ENCODE measurements at places on chromosomes 1 and 21.

DNA sequence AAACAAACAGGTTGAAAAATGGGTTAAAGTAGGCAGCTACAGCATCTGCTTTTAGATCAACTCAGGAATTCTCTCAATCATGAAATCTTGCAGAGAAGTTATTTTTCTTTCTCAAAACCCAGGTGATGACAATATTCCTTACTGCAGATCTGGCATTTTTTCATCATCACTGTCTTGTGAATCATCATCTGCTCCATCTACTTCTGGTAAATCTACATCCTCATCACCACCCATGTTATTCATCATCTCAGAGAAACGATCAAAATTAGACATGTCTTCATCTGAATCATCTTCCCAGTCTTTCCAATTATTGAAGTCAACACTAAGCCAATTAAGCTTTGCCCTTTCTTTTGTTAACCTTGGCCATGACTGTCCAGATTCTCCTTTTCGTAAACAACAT lies 21.8 kb downstream of the GBP2 start:
- no peak for DNase-seq

GRCh38 chr1:95006681-95007080 lies 66.1 kb downstream of the ALG14 start:
- no peak for DNase-seq

GRCh38 chr1:8523666-8524206 lies 205.8 kb downstream of the SLC45A1 start:
- no peak for DNase-seq

DNA sequence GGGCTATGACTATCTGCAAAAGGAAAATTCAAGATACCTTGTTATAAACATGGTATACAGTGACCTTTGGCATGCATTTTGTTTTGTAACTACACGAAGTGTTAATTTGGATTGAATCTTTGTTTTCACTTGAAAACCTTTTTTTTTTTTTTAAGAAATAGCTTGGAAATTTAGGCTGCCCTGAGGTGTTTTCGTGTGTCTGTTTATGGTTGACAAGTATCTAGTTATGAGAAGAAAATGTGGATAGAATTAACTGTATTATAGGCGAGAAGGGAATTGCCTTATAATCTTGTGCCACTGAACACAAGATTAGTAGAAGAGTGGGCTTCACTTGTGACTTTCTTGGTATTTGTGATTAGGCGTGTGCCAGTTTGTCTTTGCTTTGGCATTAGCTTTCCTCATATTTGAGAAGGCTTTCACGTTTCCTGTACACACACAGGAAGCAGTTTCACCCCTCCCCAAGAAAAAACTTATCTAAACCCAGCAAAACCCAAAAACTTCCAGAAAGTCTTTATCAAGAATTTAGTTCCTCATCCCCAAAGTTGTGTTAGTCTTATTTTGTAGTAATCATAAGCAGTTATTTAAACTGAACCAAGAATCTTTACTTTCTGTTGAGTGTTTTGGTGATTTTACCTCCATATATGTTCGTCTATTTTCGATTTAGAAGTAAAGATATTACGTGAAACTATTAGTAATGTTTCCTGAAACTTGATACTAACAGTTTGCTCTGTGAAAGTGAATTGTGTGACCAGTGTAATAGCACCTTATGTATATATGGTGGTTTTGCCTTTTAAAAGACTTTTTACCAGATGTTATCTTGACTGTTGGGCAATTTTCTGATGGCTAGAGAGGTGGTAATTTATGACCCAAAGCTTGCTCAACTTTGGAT lies 3.8 kb downstream of the DYRK1A start:
- no peak for DNase-seq

DNA sequence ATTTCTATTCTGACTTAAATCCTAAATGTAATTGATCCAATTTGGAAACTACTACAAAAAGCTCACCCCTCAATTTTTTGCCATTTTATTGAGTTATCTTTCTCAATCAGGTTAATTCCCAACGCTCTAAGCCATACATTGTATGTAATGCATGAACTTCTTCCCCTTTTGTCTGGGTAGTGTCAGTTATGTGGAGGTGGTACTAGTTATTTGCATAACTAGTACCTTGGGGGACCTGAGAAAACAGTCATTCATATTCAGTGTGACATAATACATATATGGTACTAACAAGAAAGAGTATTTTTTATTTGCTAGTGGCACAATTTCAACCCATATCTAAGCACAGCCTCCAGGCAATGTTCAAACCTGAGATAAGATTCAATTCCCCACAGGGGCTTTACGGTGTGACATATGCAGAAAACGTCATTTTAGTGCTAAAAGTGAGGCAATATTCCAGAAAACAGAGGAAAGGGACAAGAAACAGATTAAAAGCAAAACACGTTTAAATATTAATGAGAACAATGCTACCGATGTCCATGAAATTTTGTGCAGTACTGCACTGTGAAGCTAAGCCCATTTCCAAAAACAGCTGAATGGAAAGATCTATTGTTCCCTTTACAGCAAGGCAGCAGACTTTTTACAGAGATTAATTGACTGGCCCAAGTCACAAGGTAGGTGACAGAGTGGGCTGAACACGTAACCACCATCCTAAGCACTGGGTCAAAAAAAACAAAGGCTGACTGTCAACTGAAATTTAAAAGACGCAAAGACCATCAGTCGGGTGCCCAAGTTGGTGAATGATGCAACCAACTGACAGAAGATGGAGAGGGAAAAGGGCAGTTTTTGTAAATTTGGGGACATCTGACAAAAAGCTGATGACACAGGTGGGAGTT lies 1.4 kb downstream of the HLCS start:
- DNase-seq: no peak

DNA sequence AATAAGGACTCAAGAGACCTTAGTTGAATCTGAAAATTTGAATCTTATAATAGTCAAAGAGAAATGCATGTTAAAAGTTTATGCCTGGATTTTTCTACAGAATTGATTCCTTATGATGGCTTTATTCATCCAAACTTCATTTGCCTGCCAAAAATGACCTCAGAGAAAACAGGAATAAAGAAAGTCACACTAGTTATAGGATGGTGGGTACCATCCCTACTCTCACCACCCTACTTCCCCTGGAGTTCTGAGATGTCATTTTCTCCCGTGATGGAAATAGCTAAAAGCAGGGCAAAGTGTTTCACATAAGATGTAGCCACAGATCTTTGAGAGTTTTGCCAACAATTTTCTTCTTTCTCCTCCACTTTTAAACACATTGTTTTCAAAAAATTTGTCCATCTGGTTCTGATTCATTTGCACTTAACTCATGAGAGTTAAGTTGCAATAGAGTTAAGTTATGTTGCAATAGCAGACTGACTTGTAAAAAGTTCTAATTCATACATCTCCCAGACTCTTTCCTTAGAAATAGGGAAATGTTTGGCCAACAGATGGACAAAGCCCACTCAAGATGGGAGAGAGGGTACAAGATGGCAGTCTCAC lies 384.6 kb downstream of the PLPP3 start:
- DNase-seq: no peak

DNA sequence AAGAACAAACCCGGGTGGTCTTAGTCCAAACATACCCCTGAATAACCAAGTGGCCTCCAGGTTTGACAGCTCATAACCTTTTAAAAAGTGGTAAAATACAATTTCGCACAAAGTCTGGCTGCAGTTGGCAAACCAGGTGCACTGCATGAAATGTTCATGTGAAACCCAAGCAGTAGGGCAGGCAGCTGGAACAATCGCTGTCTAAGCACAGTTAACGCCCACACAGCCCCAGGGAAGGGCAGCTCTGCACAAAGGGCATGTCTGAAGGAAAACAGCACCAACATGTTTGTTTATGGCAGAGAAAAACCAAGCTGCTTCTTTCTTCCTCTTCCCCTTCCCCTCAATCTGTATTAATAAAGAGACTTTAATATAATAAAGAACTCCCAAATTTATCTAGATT lies 49.5 kb downstream of the KIAA1614 start:
- DNase-seq: no peak

- peak; percentile 50 for DNase-seq
These were observed 3.9 kb upstream of the CD58 start for GRCh38 chr1:116574581-116575291.

GRCh38 chr1:43582162-43582566 lies 51.5 kb downstream of the PTPRF start:
- DNase-seq: no peak

DNA sequence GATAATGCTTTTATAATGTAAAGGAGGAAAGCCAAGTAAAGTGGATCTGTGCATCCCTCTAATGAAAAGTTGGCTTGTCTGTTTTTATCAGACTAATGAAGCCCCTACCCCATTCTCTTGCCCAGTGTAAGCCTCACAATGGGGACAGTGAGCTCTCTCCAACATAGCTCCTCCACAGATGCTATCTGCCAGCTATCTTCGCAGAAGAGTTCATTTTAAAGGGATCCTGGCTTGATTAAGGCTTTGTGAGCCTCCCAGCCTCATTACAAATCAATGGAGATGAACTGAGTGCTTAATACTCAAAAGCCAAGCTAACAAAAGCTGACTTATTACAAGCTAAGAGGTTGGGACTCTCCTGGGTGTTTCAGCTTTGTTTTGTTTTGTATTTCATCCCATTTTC lies 514.7 kb downstream of the NUF2 start:
- no peak for DNase-seq

- no peak for DNase-seq
These were observed 271.1 kb upstream of the C1orf105 start for GRCh38 chr1:172149346-172149745.

DNA sequence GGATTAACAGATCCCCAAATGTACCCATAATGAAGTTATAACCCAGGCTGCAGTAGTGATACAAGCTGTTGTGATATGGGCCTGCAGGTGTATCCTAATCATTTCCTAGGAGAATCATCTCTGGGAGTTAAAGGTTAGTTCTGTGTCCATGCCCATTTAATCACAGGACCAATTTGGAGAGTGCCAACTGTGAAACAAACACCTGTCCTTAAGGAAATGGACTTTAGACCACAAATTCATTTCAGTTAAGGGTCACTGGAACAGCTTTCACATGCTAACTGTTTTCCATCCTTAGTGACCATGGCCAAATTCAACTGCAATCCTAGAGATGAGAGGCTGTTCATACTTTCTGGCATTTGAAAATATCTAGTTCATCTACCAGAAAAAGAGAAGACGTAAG lies 160.9 kb downstream of the GPATCH2 start:
- DNase-seq: no peak

DNA sequence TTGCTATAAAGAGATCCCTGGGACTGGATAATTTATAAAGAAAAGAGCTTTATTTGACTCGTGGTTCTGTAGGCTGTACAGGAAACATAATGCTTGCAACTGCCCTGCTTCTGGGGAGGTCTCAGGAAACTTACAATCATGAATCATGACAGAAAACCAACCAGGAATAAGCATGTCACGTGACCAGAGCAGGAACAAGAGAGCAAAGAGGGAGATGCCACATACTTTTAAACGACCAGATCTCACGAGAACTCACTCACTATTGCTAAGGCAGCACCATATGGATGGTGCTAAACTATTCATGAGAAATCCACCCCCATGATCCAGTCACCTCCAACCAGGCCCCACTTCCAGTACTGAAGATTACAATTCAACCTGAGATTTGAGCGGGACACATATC lies 49.8 kb upstream of the RCC1 start:
- no peak for DNase-seq

DNA sequence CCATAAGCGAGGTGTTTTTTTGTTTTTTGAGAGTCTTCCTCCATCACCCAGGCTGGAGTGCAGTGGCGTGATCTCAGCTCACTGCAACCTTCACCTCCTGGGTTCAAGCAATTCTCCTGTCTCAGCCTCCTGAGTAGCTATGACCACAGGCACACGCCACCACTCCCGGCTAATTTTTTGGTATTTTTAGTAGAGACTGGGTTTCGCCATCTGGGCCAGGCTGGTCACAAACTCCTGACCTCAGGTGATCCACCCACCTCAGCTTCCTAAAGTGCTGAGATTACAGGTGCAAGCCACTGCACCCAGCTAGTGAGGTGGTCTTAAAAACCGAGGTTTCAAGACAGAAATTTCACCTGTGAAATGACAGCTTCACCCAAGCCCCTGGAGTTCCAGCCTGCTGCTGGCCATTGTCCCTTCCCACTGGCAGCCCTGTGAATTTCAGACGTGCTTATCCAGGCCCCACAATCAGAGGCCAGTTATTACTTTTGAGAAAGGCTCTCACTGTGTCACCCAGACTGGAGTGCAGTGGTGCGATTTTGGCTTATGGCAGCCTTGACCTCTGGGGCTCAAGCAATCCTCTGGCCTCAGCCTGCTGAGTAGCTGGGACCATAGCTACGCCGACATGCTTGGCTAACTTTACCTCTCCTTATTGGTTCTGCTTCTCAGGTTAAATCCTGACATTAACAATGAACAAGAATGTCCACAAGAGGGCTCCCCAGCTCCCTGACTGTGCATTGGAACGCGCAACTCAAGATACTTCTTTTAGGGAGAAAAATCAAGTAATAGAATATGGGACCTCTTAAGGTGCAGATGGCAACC lies 19.4 kb downstream of the ENO1 start:
- DNase-seq: peak; percentile 64

DNA sequence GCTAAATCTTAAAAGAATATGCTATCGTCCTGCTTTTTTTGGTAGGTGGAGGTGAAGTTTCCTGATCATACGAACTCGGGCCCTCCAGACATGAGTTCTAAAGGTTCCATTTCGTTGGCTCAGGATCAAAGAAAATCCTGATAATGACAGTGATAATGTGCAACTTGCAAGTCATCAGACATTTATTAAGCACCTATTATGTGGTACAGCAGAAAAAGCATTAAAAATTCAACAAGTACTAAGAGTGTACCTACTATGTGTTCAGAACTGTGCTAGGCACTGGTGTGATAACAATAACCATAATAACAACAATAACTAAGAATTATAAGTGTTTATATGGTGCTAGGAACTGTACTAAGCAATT lies 3.9 kb upstream of the IER5 start:
- no peak for DNase-seq

DNA sequence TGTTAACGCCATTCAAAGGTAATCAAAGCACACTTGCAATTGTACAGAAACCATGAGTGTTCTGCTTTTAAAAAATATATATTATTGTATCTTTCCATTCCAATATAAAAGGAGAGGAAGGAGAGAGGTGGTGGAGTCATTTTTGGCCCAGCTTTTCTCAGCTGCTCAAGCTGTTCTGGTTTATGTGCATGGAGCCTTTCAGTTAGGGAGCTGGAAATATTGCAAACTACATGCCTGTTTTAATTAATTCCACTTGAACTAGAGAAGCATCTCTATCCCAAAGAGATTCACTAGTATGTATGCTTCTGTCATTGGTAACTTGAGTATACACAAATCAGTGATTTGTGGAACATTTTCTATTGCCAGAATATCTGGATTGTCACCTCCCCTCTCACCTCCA lies 28.5 kb upstream of the C1orf105 start:
- DNase-seq: no peak

DNA sequence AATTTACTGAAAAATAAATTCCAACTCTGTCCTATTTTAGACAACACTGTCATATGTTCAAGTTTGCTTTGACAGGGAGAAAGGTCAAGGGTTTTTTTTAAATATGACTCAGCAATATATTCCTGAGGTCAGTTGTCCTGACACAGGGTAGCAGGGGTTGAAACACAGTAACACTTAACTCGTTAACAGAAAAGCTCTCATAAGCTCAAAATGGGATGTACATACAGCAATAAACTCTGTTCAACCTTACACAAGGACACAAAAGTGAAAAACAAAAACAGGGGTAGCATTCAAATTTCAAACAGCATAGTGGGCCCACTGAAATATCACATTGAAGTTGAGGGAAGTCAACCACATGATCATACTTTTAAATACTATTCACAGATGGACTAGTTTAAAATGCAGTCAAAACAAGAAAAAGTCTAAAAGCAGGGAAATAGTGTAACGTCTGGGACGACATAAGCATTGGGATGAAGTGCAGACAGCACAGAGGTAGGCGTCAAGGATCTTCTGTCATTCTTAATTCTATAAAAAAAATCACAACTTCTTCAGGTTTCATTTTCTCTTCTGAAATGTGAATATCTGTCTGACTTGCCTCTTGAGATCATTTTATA lies 89.9 kb downstream of the SLC44A5 start:
- no peak for DNase-seq

- DNase-seq: no peak
These were observed 46.3 kb downstream of the HTR6 start for GRCh38 chr1:19710825-19711611.
